ENCODE measurements at places on chromosomes 7 and 10.

- DNase-seq: peak; percentile 14
These were observed 333.9 kb downstream of the AUTS2 start for GRCh38 chr7:69932034-69932628.

DNA sequence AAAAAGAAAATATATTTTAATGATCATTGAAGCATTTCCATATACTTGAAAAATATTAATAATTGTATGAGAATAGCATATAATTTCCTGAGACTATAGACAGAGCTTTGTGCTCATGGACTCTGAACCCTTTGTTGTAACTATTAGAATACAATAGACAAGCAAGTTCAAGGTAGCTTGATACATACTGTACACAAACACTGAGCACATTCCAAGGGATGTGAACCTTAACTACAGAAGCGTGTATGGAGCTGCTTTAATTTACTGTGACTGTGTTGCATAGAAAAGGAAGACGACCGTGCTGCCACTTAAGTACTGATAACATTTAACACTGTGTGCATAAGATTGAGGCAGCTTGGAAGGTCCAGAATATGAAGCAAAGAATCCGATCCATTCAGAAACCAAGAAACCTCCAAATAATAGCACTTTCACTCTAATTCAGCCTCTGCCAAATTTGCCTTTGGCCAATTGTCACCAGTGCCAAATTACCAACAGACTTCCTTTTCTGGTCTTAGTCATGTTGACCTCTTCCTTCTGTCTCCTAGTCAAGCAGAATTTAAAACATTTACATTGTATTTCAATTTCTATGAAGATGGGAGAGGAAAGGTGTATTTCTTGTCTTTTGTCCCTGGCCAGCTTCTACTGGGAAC, 566.1 kb upstream of the GALNT17 start:
- no peak for DNase-seq

DNA sequence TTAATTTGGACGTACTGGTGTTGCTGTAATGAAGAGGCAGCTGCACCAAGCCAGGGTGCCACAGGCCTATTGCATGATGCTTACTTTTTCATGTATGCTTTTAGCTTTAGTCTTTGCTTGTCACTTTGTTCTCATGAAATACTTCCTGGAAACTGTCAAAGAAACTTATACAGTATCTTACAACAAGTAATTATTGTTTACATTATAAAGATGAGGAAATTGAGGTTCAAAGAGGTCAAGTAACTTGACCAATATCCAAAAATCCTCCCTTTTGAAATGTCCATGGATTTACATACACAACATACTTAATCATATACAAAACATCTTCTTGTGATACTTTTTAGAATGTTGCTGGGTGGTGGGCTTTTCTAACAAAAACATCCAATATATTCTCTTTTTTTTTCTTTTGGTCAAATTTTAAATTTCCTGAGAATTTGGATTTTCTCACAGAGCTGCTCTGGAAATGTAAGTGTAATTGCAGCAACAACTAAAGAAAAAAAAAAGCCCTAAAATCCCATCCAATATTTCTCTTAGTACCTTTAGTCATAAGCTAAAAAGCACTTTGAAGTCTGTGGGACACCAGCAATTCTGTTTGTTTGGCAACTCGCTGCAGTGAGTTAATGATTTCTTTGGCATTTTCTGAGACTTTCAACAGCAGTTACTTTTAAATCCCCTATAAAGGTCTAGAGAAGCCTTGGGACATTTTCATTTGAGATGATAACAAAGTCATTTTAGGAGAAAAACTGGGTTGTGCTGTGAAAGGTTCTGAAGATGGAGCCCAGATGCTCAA, 500.6 kb upstream of the IGFBP3 start:
- DNase-seq: no peak

DNA sequence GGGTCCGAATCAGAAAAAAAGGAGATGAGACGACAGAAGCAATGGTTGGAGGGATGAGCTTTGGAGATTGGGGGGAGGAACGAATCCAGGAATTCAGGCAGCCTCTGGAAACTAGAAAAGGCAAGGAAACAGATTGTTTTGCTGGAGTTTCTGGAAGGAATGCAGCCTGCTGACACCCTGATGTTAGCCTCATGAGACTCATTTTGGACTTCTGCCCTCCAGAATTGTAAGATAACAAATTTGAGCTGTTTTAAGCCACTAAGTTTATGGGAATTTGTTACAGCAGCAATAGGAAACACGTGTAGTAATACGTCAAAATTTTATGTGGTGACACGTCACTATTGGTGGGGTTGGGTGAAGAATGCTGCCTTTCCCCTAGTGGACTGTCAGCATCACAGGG, 25.6 kb upstream of the NPS start:
- no peak for DNase-seq

GRCh38 chr10:28822719-28823464, 145.6 kb downstream of the BAMBI start:
- DNase-seq: no peak

DNA sequence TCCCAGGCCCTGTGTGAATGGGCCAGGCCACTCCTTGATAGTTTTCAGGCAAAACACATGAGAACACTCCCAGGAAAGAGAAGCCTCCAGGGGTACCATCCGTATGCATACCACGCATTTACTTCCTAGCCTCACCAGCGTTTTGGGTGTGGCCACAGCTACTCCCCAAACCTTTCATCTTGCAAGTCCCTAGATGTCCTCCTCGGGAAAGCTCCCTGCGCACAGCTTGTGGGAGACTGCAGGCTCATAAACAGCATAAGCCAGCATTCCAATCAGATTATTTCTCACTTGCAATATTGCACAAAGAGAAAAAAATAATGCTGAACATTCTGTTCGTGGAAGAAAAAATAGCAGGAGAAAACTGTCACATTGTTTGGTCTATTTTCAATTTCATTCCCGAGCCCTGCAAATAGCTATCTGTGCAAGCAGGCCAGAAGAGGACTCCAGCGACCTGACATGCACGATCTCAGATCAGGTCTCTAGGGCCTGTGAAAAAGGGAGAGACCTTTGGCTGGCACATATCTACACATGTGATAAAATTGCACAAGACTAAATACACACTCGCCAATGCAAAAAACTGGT, 175.6 kb downstream of the PLXNA4 start:
- DNase-seq: no peak

- peak; percentile 19 for DNase-seq
These were observed 83.8 kb upstream of the GPR26 start for GRCh38 chr10:123582084-123582989.

- DNase-seq: no peak
These were observed 320.9 kb downstream of the WDR11 start for GRCh38 chr10:121171825-121172787.

Measured in AG04449 (cell line).